ENCODE measurements at places on chromosomes 3 and 15.

DNA sequence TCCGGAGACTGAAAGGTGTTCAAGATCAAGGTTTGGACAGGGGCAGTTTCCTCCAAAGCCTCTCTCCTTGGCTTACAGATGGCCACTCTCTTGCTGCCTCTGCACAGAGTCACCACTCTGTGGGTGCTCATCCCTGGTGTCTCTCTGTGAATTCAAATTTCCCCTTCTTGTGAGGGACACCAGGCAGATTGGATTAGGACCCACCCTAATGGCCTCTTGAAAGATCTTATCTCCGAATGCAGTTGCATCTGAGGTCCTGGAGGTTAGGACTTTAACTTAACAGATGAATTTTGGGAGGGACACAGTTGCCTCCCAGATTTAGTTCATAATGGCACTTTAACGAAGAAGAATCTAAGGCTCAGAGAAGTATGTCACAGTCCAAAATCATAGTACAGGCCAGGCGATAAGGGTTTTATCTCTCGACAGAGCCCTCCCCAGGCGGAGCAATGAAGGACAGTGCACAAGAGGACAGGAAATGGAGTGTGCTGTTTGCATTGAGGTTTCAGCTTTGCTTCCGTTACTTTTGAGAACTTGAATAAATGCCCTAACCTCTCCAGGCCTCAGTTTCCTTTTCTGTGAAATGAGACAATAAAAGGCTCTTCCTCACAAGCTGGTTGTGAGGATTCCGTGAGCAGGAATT is 38.9 kb upstream of the KIF23 start:
- DNase-seq = no peak

- no peak for DNase-seq
These were observed 13.3 kb downstream of the MYO5A start for GRCh38 chr15:52515343-52515742.

DNA sequence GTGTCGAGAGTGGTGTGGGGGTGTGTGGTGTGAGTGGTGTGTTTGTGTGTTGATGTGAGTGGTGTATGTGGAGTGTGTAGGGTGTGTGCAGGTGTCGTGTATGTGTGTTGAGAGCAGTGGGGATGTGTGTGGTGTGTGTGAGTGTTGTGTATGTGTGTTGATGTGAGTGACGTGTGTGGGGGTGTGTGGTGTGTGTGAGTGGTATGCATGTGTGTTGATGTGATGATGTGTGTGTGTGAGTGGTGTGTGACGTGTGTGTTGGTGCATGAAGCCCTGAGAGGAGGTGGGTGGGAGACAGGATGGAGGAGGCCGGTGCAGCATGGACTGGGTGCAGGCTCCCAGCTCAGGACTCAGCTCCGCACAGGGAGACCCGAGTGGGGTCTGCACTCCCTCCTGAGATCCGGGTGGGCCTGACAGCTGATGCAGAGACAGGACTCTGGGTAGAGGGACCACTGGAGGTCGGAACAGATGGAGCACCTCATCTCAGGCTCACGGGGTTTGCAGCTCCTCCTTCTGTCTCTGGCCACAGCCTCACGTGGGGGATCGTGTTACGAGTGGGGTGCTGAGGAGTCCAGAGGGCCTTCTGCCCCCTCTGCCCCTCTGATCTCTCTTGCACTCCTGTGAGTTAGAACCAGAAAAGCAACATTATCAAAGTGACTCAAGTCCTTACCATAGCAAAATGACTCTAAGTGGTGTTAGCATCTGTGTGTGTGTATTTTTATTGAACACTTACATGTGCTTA is 41.3 kb downstream of the ARNT2 start:
- no peak for DNase-seq

DNA sequence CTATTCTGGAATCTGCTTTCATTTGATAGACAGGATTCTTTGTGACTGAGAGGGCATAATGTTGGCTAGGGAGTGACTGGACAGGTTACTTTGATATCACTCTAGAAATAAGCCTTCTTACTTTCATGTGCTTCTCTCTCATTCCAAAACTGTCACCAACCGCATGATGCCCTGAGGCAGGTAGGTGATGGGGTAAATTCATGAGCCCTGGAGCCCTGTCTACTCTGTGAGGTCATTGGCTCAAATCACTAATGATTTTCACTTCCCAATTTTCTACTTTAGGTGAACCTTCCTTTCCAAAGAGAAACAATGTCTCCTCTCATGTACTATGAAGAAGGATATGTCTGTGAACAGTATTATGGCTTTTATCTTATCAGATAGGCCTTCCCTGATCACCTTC is 596.7 kb downstream of the TUSC7 start:
- no peak for DNase-seq

GRCh38 chr3:115469649-115470048 is 153.7 kb upstream of the GAP43 start:
- no peak for DNase-seq

Measured in D341Med (cell line).